AG10803 (cell line): ENCODE measurements at places on chromosomes 16 and 17.
A peak's percentile ranks its signal among the peaks of the same experiment; 100 is the strongest.

- peak; percentile 10 for DNase-seq
These were observed 38.2 kb upstream of the PIRT start for GRCh38 chr17:10875984-10876555.

GRCh38 chr16:12468552-12468951 is 335.1 kb downstream of the CPPED1 start:
- no peak for DNase-seq

GRCh38 chr17:69815406-69815805 is 259.6 kb upstream of the KCNJ16 start:
- no peak for DNase-seq

DNA sequence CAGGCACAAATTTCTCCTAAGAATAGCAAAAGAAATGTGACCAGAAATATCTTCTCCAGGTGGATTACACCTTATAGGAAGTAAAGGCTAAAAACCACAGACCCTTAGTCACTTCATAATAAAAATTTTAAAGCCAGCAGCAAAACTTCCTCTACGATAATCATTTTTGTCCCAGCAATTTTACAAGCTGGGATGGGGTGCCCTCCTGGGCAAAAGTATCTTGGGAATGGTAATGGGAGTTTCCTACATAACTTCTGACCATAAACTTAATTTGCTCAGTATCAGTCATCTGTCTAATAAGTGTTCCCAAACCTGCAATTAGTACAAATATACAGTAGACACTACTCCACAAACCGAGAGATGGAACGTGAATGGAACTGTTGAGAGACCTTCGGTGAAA is 3.0 kb downstream of the PHF12 start:
- DNase-seq = no peak

GRCh38 chr16:72255786-72256185 is 83.8 kb upstream of the PMFBP1 start:
- peak; percentile 18 for DNase-seq

GRCh38 chr17:4903051-4903818 is at the start of gene CHRNE:
CHRNE (minus strand) TSS chr17:4903098; CDS start chr17:4903063, 35 bp downstream.
- peak; percentile 68 for DNase-seq

DNA sequence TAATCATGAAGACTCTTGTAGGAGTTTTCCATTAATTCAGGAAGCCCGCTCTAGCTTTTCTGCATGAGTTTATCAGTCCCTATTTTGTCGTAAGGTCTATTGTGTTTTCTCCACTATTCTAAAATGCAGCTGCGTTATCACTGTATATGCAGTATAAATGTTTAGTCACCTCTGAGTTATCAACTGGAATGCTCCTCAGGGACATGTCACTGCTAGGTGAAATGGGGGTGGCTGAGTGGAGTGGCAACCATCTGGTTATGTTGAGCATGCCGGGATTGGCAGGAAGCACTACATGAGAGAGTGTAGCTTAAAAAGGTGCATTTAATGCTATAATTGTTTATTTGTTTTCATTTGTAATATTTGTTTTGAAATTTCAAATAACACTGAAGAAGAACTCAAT is 285.2 kb upstream of the ELAC2 start:
- no peak for DNase-seq

GRCh38 chr17:67865438-67865837 is 40.1 kb downstream of the BPTF start:
- DNase-seq = no peak
